SJSA1 (cell line): ENCODE measurements at places on chromosomes 4 and X. TPM values are rescaled to one million over a fixed set of nuclear protein-coding genes. Genes with fewer than 3 reads are reported as not detected.

Gene HTT
- 7.2 and 12.6 TPM in 2 replicates for total RNA-seq

Gene SPP1
- 2.7 and 3.6 TPM in 2 replicates for total RNA-seq

Gene HMGN5
- 1.1 and 2.5 TPM in 2 replicates for total RNA-seq

Gene GNRHR
- total RNA-seq, result not detected in 2 replicates

Gene TMEM184C
- total RNA-seq, result 31.4 and 41.3 TPM in 2 replicates

Gene RBM47
- total RNA-seq, result 0.13 TPM in 1 of 2 replicates, not detected in the other

Gene APLN
- total RNA-seq, result 1.7 and 2.6 TPM in 2 replicates

Gene IL15
- 6.4 and 8.9 TPM in 2 replicates for total RNA-seq

DNA sequence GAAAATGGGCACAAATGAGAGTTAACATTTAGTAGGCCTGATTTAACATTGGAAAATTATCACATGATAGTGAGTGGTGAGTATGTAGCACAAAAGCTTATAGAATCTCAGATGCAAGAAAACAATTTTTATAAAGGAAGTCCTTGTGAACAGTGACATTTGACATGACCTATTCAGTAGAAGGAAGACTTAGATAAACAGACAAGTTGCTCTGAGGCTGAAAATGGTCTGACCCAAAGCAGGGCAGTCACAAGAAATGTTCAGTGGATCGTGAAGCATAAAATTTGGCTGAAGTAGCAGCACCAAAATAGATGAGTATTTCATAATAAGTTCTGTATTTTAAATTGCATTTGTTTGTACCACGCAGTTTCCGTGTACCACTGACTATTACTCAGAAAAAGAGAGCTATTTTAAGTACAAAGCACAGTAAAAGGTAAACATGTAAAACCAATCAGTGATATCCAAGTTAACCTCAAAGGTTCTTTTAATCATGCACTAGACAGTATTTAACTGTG lies 605.7 kb upstream of the PABPC4L start:
- H3K4me1 ChIP-seq, result no peaks in the 10 kb centered on the region
- H3K36me3 ChIP-seq, result no peaks in the 10 kb centered on the region
- no peak overlapping the region for H3K4me3 ChIP-seq
- H3K27me3 ChIP-seq, result no peaks in the 10 kb centered on the region
- no peak overlapping the region for H3K27ac ChIP-seq

DNA sequence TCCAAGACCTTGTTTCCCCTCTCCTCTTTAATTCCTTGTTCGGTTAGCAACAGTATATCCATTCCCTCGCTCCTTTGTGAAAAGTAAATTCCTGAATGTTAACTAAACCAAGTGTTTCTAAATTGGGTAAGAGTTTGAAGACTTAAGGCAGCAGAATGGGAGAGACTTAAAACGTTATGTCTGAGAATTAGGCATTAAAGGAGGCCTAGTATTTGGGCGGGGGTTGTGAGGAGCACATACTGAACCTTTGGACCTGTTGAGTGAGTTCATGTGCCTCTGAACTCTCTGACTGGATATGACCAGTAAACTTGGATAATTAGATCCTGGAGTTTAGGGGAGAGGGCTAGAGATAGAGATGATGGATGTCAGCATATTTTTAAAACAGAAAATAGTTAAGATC lies 1.2 kb downstream of the MSMO1 start:
- peaks cover 19% of the 10 kb centered on the region for H3K4me1 ChIP-seq
- peak overlapping the region; percentile 73 for H3K4me3 ChIP-seq
- no peak overlapping the region for H3K27ac ChIP-seq
- no peaks in the 10 kb centered on the region for H3K27me3 ChIP-seq
- H3K36me3 ChIP-seq, result peaks cover 4% of the 10 kb centered on the region; the same call in 1 of the 2 replicates

DNA sequence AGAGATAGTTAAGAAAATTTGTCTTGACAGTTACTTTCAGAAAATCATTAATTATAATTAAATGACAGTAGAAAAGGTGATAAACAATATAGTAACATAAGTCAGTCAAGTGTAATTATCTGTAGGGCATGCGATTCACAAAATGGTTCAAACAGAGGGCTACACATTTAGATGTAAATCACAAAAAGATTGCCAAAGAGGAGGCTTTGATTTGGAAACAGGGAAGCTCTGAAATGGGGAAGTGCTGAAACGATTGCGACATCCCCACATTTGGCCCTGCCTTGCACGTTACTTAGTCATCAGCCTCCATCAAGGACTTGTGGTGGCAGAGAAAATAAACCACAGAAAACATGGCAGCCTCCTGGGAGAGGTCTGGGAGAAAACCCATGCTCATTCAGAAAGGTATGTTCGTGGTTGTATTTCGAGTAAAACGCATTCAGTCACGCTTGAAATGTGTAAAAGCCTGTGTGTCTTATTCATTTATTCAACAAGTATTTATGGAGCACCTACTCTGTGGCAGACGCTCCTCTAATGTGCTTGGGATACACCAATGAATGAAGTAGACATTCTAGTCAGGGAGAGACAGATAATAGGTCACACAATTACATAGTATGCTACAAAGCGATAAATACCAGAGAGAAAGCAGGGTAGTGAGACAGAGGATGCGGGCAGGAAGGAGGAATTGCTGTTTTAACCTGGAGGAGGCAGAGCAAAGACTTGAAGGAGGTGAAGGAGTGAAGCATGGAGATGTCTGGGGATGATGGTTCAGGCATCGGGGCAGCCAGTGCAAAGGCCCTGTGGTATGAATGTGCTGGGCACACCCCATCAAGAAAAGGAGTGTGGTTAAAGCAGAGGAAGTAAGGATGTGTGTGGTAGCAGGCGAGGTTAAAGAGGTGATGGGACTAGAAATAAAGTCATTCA lies 7.8 kb downstream of the RBM47 start:
- no peak overlapping the region for H3K4me3 ChIP-seq
- H3K4me1 ChIP-seq, result peaks cover 8% of the 10 kb centered on the region; the same call in 1 of the 2 replicates
- DNase-seq, result peak; percentile 18
- H3K27ac ChIP-seq, result no peak overlapping the region
- no peaks in the 10 kb centered on the region for H3K27me3 ChIP-seq

GRCh38 chrX:130841776-130842175 lies 61.2 kb downstream of the ENOX2 start:
- no peak for DNase-seq
- no peaks in the 10 kb centered on the region for H3K4me1 ChIP-seq
- no peaks in the 10 kb centered on the region for H3K36me3 ChIP-seq
- H3K4me3 ChIP-seq, result no peak overlapping the region
- no peak overlapping the region for H3K27ac ChIP-seq
- no peaks in the 10 kb centered on the region for H3K27me3 ChIP-seq

- H3K4me1 ChIP-seq, result no peaks in the 10 kb centered on the region
- no peaks in the 10 kb centered on the region for H3K36me3 ChIP-seq
- no peak overlapping the region for H3K27ac ChIP-seq
Observed at GRCh38 chrX:46398874-46399273, 146.3 kb downstream of the ZNF674 start.

DNA sequence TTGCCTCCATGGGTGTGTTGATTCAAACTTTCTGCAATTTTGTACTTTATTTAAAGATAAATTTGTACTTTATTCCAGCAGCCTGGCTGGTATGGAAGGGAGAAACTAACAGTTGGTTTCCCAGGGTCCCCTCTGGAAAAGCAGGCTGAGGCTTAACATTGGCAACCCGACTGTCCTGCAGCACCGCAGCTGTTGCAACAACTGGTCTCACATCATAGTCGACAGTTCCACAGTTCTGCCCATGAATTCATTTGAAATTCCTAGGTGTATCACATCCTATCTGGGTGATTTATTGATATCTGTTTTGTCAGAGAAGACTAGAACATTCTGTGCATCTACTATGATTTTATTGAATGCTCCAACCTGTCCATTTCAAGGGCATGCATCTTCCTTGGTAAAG lies 98.8 kb upstream of the GATB start:
- DNase-seq, result no peak
- H3K36me3 ChIP-seq, result no peaks in the 10 kb centered on the region
- no peaks in the 10 kb centered on the region; the same call in none of the 2 replicates for H3K27me3 ChIP-seq
- H3K27ac ChIP-seq, result no peak overlapping the region
- H3K4me3 ChIP-seq, result no peak overlapping the region

DNA sequence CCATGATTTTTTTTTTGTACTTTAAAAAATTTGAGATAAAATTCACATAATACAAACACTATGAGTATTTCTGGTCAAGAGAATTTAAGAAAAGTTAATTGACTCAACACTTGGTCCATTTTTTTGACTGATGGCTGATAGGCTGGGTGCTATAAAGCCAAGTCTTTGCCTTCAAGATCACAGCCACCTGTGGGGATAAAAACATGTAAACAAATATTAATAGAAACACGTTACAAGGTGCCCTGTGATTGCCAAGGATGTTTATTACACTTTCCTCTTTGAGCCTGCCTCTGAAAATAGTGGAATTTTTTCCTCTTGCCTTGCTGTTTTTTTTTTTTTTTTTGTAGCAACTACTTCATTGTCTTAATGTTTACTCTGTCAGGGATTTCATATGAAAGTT lies 63.3 kb downstream of the FHIP1A start:
- H3K4me1 ChIP-seq, result peaks cover 11% of the 10 kb centered on the region
- H3K4me3 ChIP-seq, result no peak overlapping the region
- H3K27me3 ChIP-seq, result no peaks in the 10 kb centered on the region

GRCh38 chrX:112822892-112823291 lies 17.7 kb downstream of the AMOT start:
- H3K4me1 ChIP-seq, result no peaks in the 10 kb centered on the region
- no peaks in the 10 kb centered on the region for H3K27me3 ChIP-seq
- H3K27ac ChIP-seq, result no peak overlapping the region
- no peak for DNase-seq
- no peaks in the 10 kb centered on the region for H3K36me3 ChIP-seq
- H3K4me3 ChIP-seq, result no peak overlapping the region

- H3K4me1 ChIP-seq, result no peaks in the 10 kb centered on the region
- H3K36me3 ChIP-seq, result no peaks in the 10 kb centered on the region
- DNase-seq, result no peak
- no peak overlapping the region for H3K4me3 ChIP-seq
Observed at GRCh38 chr4:26135331-26135730, 185.5 kb upstream of the RBPJ start.

DNA sequence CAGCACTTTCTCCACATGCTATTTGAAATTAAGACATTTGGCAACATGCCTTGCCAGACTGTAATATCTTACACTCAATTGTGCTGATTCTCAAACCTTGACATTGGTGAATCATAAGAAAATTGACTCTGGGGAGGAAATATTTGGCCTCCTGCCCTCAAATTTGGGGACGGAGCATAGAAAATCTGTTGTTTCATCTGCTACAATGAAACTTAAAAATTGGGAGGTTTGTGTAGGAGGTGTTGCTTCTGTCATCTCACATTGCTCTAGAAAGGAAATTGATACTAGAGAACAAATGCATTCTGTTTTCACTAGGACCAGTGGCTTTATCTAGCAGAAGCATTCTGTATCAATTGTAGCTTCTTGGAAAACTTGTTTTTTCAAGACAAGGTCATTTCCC lies 5.3 kb downstream of the OCRL start:
- no peaks in the 10 kb centered on the region; the same call in none of the 2 replicates for H3K36me3 ChIP-seq
- no peak for DNase-seq
- no peaks in the 10 kb centered on the region for H3K27me3 ChIP-seq
- no peak overlapping the region for H3K4me3 ChIP-seq
- H3K27ac ChIP-seq, result no peak overlapping the region

GRCh38 chr4:181498148-181498547 lies 745.1 kb upstream of the TENM3 start:
- no peaks in the 10 kb centered on the region for H3K4me1 ChIP-seq
- H3K27ac ChIP-seq, result no peak overlapping the region
- H3K36me3 ChIP-seq, result no peaks in the 10 kb centered on the region
- no peak overlapping the region for H3K4me3 ChIP-seq
- DNase-seq, result no peak
- H3K27me3 ChIP-seq, result no peaks in the 10 kb centered on the region

- H3K4me3 ChIP-seq, result no peak overlapping the region
- peaks cover 10% of the 10 kb centered on the region for H3K4me1 ChIP-seq
- H3K36me3 ChIP-seq, result no peaks in the 10 kb centered on the region
- no peak for DNase-seq
- no peak overlapping the region for H3K27ac ChIP-seq
Observed at GRCh38 chrX:74344280-74344622, 40.3 kb downstream of the ZCCHC13 start.
